Occipital lobe (tissue), 3 donors: ENCODE measurements at places on chromosomes 2 and 18.

- DNase-seq = no peak
These were observed 27.4 kb upstream of the PPP3R1 start for GRCh38 chr2:68279691-68280090.

DNA sequence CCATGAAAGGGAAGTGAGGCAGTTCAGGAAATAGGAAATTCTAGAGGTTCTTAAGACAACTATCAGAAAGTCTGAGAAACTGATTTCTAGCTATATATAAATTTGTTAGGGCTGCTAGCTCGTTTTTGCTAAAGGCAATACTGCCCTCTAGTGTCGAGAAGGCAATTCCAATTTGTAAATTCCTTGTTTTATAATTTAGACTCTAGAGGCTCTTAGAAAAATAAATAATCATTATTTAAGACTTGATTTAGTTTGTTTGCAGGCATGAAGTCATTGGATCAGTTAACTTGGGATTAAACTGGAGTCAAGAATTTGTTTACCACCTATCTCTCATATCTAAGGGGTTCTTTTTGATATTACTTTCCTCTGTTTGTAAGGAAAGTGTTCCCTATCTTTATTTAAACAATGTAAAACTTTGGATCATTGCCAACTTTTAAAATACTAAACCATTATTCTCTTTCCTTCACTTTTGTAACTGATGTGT, 66.2 kb downstream of the ACVR2A start:
- DNase-seq = peak; percentile 13

GRCh38 chr2:150471813-150472510, 15.5 kb downstream of the RND3 start:
- no peak for DNase-seq

DNA sequence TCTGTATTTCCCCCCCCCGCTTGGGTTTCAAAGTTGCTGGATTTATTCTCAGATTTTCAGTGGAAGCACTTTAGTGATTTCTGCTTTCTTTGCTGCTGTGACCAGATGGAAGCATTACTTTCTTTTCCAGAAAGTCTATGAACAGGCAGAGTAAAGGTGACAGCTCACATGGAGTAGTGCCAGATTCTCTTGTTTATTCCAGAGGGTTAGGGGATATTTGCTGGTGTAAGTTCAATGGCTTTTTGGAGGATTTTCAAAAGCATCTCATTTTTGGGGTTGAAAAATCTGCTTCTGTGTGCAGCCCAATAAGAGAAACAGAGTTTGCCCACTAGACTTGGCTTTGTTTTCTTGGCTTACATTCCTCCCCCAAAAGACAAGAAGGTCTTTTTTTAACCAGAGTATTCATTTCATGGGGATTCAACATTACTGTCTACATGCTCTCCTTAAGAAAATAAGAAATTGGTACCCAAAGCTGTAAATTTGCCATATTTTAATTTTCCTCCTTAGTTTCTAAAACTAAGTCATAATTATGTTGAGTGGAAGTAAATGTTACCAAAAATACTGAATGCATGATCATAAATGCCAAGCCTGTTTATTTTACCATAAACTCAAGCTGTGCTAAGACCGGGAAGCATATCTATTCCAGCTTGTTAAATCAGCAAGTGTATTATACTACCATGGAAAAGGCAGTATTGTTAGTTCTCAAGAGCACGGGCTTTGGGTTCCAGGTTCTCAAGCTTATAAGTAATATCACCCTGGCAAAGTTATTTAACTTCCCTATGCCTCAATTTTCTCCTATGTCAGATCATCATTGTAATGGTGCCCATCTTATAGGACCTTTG, 557.2 kb downstream of the CPS1 start:
- DNase-seq = no peak

GRCh38 chr2:44983836-44984604, 25.2 kb downstream of the SIX2 start:
- no peak for DNase-seq

GRCh38 chr2:223932816-223933800, 12.0 kb downstream of the WDFY1 start:
- no peak for DNase-seq

GRCh38 chr2:144707736-144708326, 187.9 kb upstream of the ZEB2 start:
- DNase-seq = no peak

DNA sequence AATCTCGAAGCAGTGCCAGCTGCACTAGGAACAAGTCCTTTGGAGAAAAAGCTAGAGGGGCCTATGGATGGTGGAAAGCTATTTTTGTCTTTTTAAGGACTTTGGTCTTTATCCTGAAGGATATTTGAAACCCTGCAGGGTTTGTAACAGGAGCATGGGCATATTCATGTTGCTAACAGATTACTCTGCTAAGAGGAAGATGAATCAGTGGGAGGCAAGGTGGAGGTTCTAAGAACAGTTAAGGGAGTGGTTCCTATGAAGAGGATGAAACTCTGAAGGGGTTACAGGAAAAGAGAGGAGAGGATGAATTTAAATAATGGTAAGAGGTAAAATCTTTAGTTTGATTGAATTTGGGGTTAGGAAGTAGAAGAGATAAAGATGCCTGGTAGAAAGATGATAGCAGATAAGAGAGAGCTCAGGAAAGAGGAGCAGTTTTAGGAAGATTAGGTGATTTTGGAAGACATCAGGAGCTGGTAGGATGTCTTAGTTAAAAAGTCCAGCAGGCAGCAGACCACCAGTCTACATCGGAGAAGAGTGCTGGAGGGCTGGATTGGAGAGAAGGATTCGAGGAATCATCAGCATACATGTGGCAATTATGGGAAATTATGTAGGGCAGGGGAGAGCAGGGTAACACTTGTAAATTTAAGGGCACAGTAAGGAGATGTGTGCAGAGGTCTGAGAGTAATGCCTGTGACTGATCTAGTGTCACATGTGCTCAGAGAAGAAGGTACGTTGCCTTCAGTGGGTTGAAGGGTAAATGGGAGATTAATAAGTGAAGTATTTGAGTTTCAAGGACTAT, 39.3 kb upstream of the C1GALT1C1L start:
- no peak for DNase-seq

GRCh38 chr2:201890453-201890852, 84.1 kb downstream of the CDK15 start:
- DNase-seq = no peak

DNA sequence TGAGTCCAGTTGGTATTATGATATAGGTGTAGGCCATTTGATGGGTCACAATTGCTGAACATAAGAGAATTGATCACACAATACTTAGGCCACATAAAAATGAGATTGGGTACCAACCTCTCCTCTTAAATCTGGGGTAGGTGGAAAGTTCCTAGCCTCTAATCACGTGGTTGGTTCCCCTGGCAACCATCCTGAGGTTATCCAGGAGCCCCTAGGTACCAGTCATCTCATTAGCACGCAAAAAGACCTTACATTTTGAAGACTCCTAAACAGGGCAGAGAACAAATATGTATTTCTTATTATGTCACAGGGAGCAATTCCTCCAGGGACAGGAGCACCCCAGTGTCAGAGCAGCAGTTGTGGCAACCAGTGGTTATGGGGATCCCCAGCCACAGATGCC, 12.7 kb upstream of the SELENOI start:
- DNase-seq = no peak

DNA sequence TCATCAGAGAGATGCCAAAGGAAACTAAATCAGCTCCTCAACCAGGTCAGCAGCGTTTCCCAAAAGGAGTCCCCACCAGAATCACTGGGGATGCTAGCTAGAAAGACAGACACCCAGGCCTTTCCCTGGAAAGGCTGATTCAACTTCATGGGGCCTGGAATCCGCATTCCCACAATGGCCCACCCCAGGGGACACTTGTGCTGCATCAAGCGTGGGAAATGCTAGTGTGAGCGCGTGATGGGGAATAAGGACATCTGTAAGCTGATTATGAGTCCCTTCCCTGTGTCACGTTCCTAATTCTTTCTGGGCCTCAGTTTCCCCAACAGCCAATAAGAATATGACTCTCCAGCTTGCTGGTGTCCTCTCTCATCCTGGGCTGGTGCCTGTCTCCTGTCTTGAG, 2.2 kb upstream of the WNT10A start:
- no peak for DNase-seq
